ENCODE measurements at places on chromosomes 3 and 15.

GRCh38 chr3:33875680-33876079, 77.2 kb downstream of the PDCD6IP start:
- no peak for DNase-seq

- no peak for DNase-seq
Measured at GRCh38 chr3:188323067-188323842, 169.3 kb downstream of the LPP start.

DNA sequence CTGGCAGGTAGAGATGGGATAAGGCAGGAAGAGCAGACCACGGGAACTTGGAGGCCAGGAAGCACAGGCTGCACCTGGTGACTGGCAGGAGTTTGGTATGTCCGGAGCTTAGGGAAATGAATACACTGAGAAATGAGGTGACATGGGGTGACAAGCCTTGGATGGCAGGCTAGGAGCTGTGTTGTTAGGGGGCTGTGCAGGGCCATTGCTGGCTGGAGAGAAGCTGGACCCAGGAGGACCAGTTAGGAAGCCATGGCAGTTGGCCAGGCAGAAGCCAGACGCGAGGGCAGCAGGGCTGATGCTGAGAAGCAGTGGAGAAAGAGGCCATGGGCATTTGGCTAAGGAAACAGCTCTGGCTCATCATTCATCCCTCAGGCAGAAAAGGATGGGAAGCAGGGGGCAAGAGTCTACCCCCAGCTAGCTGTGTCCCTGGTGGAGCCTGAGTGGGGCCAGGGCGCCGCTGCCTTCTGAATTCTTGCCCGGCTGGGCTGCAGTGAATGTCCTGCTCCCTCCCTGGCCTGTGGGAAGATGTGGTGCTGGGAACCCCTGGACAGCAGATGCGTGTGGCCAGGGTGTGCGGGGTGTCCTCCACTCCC, 255.8 kb downstream of the FAM43A start:
- no peak for DNase-seq

- DNase-seq: no peak
Measured at GRCh38 chr3:55963601-55964000, 476.5 kb upstream of the WNT5A start.

DNA sequence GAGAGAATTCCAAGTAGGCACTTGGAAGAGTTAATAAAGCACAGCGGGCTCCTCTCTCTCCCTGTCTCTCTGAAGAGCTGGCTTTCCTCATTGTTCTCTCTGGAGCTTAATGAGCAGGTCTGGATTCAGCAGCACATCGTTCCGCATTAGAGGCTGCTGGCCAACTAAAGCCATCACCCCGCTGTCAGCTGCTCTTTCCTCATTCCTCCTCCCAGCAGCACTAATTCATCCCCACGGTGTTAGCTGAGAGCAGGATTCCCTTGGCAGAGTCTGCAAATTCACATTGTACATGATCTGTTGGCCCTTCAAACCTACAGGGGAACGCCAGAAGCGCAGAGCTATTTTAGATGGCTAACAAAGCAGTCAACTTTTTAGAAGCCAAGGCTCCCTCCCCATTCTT, 44.2 kb downstream of the SGO1 start:
- DNase-seq: no peak

DNA sequence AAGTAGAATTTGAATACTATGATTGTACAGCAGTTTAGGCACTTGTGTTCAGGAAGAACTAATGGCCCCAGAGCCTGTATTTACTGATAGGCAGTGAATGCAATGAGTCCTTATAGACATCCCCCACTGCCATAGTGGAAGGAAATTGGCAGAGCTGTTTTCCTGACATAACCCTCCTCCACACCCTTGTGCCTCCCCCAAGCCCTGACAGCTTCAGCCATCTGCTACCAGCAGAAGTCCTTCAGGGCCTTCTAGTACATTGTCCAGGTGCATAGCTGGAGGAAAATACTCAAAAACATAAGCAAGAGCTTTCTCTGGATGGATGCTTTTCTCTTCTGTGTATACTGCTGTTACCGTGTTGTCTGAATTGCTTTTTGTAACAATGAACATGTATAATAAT, 20.6 kb downstream of the ARHGAP31 start:
- no peak for DNase-seq

GRCh38 chr15:43911235-43911781, 84.5 kb downstream of the WDR76 start:
- DNase-seq: no peak

GRCh38 chr15:62348118-62348517, 183.0 kb upstream of the C2CD4B start:
- no peak for DNase-seq

DNA sequence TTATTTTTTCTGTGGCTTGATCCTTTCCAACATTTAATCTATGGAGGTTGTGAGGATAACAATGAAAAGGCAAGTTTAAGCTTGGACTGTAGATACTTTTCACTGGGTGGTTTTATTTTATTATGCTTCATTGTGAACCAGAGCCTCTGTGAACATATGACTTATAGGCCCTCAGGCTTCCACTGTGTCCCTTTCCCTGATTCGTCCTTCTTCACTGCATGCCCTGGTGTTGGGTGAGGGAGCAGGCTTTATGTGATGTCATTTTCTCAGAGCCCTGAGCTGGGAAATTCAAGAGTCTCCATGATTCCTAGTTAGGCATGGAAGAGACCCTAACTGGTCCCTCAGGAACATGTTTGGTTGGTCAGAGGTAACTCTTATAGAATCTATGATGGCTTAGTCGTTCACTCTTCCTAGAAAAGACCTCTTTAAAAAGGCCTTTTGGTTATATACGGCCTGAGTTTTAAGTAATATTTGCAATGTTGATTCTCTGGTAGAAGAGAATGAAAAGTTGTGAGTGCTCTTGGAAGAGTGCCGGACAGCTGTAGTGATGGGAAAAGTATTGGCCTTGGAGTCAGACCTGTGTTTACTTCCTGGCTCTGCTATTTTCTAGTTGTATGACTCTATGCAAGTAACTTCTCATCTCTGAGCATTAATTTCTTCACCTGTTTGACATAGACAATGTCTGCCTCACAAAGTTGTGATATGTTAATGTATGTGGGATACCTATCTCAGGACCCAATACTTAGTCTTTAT, 168.4 kb downstream of the LPP start:
- no peak for DNase-seq

DNA sequence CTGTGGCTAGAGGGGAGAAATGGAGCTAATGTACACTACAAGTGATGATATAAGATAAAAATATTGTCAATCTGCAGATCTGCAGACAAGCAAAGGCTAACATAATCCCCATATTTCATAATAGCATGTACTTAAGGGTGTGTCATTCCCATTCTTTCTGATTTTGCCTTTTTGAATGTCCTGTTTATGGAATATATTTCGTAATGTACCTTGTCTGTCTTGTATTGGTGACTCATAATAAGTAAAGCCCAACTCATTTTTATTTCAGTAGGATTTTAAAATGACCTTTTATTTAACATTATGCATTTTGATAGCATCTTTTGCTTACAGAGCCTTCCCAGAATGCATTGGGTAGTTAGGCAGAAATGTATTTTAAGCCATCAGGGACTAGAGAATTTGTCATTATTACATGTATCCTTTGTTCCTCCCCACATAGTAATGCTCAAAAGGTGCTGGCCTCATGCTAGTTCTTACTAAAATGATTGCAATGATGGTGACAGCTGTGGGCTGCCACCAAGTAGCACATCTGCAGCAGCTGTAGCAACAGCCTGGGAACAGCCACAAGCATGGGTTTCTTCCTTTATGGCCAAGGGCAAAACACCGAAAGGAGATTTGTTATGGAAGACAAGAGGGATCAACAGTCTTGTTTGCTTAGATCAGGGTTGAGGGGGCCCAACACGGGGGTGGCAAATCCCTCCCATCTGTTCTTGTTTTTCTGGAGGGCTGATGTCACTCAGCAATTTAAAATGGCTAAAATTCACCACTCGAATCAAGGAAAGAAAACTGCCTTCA, 188.5 kb downstream of the CADPS start:
- no peak for DNase-seq

GRCh38 chr3:58296269-58296668, 9.8 kb upstream of the RPP14 start:
- no peak for DNase-seq

- no peak for DNase-seq
Measured at GRCh38 chr3:153714588-153715290, 406.5 kb upstream of the ARHGEF26 start.

DNA sequence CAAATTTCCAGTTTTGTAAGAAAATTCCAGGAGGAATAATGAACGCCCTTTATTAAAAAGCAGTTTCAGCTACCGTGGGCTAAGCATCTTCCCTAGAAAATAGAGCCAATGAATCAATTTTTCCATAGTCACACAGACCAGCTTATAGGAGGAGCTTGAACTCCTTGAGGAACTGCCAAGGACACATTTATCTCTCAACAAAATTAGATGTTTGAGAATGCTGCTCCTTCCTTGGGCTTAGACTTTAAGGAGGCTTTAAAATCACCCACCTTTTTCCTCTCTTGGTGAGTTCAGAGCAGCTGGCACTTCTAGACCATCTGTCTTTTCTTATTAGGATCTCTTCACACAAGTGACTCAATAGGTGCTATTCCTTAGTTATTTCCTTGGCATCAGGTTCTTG, 588.0 kb downstream of the SQOR start:
- DNase-seq: no peak

- no peak for DNase-seq
Measured at GRCh38 chr3:72181251-72181650, 396.3 kb upstream of the PROK2 start.

DNA sequence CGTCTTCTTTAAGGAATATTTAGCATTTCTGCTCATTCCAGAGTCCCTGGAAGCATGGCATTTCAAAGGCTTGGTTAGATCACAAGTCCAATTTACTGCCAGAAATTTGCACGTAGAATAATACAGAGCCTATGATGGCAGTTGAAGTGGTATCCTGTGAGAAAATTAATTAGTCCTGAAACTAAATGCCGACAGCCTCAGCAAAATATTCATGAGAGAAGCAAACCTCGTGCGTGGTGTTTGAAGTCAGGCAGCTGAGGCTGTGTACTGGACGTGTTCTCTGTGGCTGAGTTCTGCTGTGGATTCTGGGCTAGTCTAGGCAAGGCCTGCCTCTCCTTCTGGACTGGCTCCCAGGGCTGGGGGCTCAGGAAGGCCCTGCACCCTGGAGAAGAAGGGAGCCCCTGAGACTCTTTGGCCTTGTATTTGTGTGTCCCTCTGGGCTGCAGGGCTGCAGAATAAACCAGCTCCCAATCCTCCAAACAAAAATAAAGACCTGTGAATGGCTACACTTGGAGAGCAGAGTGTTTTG, 106.6 kb downstream of the APBA2 start:
- no peak for DNase-seq

DNA sequence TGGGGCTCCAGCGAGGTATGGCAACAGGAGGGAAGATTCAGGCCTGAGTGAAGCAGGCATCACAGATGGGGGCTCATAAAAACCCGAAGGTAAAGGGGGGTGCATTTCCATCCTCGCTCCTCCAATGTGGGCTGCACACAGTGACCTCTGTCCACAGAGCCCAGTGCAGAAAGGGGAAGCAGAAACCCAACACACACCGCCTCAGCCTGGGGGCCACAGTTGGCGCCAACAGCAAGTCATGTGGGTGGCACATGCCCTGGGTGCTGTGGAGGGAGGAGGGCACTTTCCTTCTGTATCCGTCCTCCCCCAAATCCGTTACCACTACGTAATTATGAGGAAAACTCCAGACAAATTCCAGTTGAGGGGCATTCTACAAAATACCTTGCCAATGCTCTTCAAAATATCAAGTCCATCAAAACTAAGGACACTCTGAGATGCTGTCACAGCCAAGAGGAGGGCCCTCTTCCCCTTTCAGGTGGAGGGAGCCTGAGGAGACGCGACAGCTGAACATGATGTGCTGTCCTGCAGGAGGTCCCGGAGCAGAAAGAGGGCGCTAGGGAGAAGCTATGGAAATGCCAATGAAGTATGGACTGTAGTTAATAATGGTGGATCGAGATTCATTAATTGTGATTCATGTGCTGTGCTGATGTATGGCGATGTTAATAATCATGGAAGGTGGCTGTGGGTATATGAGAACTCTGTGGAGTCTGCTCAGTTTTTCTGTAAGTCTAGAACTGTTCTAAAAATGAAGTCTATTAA, 16.4 kb downstream of the APBA2 start:
- DNase-seq: no peak

- no peak for DNase-seq
Measured at GRCh38 chr15:59644756-59645155, 12.6 kb downstream of the GTF2A2 start.

- DNase-seq: no peak
Measured at GRCh38 chr15:37733628-37734027, 200.8 kb upstream of the TMCO5A start.

- DNase-seq: no peak
Measured at GRCh38 chr3:38039899-38040261, 872 bp downstream of the DLEC1 start.

DNA sequence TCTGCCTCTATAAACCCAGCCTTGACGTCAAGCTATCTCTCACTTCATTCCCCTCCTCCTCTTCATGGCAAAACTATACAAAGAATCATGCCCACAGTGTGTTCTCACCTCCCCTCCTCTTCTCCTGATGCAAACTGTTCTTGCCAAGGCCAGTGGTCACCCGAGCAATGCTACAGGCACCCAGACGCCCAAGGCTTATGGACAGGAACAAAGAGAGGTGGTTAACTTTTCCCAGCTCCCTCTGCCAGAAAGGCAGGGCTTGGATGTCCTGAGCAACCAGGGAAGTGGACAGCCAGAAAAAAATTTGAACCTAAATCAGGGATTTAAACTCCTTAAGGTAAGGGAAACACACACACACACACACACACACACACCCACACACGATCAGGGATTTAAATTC, 5.1 kb downstream of the SLC41A3 start:
- no peak for DNase-seq

DNA sequence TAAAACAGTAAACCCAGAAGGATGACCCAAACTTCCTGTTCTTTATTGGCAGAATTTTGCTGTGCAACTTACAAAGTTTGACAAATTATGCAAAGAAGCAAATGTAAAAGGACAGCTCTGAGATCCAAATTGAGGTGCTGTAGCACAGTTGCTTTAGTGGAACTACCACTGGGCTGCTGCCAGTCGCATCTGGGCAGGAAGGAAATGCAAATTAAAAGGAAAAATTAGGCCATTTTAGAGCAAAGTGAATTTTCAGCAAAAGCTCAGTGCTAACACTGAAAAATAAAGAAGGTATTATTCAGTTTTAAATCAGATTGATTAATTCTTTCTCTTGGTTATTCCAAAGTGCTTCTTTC, 104.5 kb downstream of the ZMAT3 start:
- DNase-seq: no peak

DNA sequence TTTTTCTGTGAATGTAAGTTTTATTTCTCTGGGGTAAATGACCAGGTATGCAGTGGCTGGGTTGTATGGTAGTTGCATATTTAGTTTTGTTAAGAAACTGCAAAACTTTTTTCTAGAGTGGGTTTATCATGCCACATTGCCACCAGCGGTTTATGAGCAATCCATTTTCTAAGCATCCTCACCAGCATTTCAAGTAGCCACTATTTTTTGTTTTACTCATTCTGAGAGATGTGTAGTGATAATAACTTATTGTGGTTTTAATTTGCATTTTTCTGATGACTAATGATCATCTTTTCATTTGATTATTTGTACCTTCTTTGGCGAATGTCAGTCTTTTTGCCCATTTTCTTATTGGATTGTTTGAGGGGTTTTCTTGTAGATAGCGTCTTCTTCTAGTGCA, 56.2 kb downstream of the SPRED1 start:
- no peak for DNase-seq

- DNase-seq: no peak
Measured at GRCh38 chr15:45921376-45921775, 286.5 kb downstream of the SQOR start.

Measured in GM13977 (cell line).